ENCODE measurements at places on chromosomes 13 and 19. TPM values are rescaled to one million over a fixed set of nuclear protein-coding genes. Genes with fewer than 3 reads are reported as not detected.

- no peak for DNase-seq
Measured at GRCh38 chr13:69279213-69279612, 828.4 kb upstream of the ATXN8OS start.

GRCh38 chr13:102039264-102039663 is 362.6 kb downstream of the FGF14 start:
- no peak for DNase-seq

Gene IZUMO4
- 1.0 TPM for total RNA-seq

DNA sequence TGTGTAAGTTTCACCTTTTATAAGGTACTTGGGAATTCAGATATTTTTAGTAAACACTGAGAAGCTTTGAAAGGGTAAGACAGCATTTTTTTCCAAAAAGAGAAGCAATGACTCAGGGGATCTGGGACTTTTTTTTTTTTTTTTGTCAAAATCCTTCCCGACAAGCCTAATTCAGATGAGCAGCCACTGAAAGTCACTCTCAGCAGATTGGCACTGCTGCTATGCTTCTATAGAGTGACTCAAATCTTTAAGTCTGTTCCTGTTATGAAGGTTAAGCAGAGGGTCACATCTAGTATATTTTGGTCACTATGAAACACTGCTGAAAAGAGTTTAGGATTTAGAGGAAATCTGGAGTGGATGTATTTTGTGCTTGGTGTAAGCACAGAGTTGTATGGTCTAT is 571.1 kb downstream of the MYO16 start:
- no peak for DNase-seq

DNA sequence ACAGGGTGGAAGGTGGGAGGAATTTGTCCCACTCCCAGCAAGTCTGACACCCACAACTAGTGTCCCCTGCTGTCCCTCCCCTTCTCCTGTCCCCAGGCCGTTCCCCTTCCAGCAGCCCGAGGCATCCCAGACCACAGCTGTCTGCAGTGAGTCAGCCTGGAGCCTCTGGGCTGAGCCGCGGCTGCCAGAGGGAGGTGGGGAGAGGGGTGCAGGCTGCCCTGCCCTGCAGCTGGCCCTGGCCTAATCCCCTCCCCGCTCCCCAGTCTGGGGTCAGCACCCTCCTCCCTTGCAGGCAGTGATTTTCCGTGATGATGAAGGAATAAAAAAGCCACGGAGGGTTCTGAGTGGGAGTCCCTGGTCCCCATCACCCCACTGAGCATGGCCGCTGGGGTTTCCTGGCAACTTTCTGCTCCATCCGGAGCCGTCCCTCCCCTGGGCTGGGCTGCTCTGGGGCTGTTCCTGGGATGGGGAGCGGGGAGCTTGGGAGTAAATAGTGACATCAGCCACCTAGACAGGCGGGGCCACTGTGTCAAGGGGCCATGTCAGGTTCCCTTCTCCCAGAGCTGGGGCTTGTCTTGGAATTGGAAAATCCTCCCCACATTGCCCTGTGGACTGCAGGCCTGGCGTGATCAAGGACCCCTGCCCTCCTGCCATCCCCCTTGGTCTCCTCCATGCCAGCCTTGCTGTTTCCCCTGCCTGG is 16.8 kb downstream of the SPC24 start:
- peak; percentile 89 for DNase-seq

Gene SULT2B1
- total RNA-seq: 4.8 TPM

Gene SLC44A2
- total RNA-seq: 87.3 TPM

DNA sequence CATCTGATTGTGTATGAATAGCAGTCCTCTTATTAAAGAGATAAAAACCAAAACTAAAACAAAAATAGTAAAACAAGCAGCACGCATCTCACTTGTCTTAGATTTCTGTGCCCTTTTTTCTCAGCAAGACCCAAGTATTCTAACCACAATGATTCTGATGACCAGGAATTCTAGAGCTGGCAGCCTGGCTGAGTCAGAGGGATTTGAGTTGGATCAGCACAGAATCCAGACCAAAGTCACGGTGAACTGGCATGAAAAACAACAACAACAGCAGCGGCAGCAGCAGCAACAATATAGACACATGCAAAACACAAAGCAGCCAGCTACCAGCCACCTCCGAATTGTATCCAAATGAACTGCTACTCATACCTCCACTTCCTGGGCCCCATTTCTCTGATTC is 360.5 kb downstream of the KCNRG start:
- peak; percentile 37 for DNase-seq

GRCh38 chr13:110921209-110921608 is 6.3 kb upstream of the ANKRD10 start:
- DNase-seq: no peak

Gene IGFL2
- not detected for total RNA-seq

- DNase-seq: no peak
Measured at GRCh38 chr13:47945738-47946137, 55.3 kb downstream of the SUCLA2 start.

DNA sequence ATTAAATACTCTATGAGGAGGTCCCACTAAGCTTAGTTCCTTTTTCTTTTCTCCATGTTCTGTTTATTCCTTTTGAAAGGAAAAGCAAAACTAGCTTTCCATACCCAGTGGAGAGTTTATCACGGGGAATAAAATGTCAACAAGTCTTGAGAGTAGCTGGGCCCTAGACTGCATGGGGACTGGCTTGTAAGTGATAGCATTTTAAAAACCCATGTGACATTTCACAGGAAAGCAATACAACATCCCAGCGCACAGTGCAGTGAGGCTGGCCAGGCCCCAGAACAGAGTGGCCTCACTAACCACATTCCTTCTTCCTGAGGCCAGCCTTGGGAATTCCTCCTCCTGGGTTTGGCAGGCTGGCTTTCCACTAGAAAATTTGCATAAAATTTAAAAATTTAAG is 149.8 kb downstream of the DLEU7 start:
- DNase-seq: no peak

Gene VSTM1
- not detected for total RNA-seq

DNA sequence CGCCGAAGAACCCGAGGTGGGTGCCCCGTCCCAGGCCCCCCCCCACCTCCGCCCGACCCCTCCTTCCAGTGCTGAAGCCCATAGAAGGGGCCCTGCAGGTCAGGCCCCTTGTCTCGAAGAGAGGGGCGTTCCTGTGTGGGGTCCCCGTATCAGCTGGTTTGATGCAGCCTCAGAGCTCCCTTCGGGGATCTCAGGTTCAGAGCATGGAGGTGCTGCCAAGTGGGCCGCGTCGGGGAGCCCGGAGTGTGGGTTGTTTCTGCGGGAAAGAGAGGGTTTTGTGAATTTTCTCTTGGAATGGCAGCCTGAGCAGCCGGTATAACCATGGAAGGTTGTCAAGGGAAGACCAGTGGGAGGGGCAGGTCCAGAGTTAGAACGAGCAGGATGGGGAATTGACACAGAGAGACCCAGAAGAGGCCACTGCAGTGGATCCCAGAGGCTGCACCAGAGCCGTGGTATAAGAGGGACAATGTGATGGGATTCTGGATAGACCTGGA is 384 bp downstream of the TRAPPC2B start:
- DNase-seq: no peak

DNA sequence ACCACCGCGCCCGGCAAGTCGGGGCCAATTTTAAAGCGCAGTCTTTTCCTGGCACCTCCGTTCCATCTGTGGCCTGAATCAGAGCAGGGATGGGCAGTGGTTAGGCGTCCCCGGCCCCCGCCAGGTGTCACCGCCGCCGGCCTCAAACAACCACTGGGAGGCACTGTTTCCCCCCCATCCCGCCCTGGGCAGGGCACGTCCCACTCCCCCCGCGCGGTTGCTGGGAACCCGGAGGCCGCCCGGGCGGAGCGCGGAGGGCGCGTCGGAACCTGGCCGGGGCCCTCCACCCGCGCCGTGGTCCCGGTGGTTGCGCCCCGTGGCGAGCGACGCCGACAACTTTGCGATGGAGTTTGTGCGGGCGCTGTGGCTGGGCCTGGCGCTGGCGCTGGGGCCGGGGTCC is at the start of gene GRIN3B:
Gene GRIN3B, plus strand, starts transcription at position 325 of the 400 bp plus-strand sequence. Its CDS starts 19 bp downstream, at position 344.
- DNase-seq: peak; percentile 75

- DNase-seq: no peak
Measured at GRCh38 chr13:98880677-98881076, 97.2 kb downstream of the DOCK9 start.

DNA sequence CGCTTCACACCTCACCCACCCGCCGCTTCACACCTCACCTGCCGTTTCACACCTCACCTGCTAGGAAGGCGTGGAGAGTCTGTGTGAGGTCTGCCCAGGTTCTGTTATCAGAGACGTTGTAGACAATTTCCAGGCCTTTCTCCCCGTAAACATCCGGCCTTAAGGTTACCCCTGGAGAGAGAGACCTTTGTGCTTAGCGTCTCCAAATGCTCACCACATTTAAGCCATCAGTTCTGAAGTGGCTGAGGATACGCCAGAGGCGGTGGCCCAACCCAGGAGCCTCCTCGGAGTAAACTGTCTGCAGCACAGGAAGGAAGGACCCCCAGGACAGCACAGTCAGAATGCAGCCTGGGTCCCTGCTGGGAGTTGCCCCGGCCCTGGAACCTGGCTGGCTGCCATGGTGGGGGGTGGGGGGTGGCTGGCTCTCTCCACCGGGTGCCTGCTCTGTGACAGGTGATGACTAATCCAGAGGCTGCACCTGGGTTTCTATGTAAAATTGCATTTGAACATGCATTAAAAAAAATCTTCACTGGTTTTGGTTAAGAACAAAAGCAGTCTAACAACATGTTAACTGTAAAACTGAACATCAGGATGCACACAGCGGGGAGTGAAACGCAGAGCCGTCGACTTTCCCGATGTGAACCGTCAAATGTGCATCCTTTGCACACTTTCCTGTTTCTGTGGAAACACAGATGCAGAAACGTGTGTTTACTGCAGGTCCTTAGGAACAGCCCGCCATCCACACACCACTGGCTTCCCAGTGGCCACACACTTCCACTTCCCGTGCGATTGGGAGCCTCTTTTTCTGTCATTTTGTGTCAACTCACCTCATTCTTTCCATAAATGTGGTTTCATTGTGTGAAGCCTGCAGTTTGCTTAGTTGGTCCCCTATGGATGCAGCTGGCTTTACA is 4.5 kb downstream of the ATP4B start:
- DNase-seq: peak; percentile 12

DNA sequence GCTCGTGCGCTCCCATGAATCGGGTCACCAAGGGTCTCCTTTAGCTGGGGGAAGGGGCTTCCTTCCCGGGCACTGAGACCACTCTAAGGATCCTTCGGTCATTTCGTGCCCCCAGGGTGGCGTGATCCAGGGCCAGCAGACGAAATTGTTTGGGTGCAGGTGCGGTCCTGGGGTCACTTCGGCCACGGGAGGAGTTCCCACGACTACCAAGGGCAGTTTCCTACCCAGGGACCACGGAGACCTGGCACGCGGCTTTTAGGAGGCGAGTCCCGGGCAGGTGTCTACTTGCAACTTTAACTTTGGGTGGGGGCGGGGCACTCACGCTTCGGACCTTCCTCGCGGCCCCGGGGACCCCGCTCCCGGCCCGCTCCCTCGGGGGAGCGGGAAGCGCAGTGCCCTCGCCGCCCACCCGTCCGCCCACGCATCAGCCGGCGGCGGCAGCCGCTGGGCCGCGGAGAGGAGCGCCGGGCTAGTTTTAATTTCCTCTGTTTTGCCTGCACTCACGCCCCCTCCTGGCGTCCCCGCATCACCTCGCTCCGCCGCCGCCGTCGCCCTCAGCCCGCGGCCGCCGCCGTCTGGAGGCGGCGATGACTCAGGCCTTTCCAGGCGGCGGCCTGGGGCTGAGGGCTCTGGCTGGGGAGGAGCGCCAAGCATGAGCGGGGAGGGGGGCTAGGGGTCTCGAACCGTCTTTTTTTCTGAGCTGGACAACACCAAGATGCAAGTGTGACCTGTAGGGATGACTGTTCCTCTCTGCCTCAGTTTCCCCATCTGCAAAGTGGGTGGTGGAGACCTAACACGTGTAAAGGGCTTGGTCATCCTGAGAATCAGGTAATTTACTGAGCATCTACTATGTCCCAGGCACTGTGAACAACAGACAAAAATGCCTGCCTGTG is 21.8 kb downstream of the OLFM2 start:
- peak; percentile 93 for DNase-seq

- peak; percentile 52 for DNase-seq
Measured at GRCh38 chr13:24683838-24684599, 3.8 kb downstream of the ATP12A start.

DNA sequence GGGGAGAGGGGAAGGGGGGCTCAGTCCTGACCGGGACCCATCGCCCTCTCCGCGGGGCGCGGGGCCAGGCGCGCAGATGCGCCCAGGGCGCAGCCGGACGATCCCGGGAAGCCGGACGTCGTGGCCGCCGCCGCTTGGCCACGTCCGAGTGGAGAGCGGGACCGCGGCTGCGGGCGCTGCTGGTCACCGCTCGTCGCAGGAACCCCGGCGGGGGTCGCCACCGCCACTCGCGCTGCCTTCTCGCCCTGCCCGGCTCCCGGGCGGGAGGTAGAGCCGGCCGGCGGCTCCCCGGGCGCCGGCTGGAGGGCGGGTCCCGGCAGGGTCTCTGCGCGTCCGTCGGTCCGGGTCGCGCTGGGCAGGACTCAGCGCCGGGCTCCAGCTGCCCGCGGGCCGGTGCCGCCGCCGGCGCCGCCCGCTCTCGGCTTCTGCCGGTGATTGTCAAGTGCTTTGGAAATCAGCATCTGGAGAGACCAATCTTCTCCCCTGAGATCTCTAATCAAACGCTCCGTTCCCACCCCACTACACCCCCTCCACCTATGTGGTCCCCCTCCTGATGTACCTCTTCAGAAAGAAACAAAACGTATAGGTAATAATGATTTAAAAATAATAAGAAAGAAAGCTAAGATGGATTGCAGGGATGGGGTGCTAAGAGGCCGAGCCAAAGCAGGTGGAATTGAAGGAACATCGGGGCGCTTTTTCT is 464.4 kb downstream of the ITGBL1 start:
- DNase-seq: no peak

Gene MYH14
- 28.5 TPM for total RNA-seq

DNA sequence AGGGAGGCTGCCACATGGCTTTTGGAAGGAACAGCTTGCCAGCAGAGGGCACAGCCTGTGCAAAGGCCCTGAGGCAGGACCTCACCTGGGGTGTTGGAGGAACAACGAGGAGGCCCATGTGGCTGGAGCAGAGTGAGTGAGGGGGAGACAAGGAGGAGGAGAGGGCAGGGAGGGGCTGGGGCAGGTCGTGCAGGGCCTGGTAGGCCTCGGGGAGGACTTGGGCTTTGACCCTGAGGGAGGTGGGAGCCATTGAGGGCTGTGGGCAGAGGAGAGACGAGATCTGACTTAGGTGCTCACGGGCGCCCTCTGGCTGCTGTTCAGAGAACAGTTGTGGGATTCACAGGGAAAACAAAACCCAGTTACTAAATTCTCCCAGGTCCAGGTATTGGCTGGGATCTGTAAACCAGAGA is 25.2 kb downstream of the ZNRF4 start:
- peak; percentile 44 for DNase-seq

- DNase-seq: no peak
Measured at GRCh38 chr13:48797127-48797526, 143.4 kb downstream of the CYSLTR2 start.

- DNase-seq: peak; percentile 90
Measured at GRCh38 chr13:51638216-51638871, 54.1 kb downstream of the WDFY2 start.
